ENCODE measurements at places on chromosomes 3 and 15. TPM values are rescaled to one million over a fixed set of nuclear protein-coding genes. Genes with fewer than 3 reads are reported as not detected.

The BLOC1S6 gene
- 45.2 TPM for total RNA-seq

The ARNT2 gene
- 8.1 TPM for total RNA-seq

The IL5RA gene
- not detected for total RNA-seq

The FETUB gene
- 3.7 TPM for total RNA-seq

The RYR3 gene
- total RNA-seq = 16.5 TPM

The STAB1 gene
- 124 TPM for total RNA-seq

The TMEM40 gene
- total RNA-seq = 31.7 TPM

The CLDN16 gene
- total RNA-seq = 0.49 TPM

The CIP2A gene
- 6.9 TPM for total RNA-seq

The A4GNT gene
- total RNA-seq = not detected

The SLC6A20 gene
- 2.9 TPM for total RNA-seq

The MYO5A gene
- 31.2 TPM for total RNA-seq

The REC114 gene
- total RNA-seq = not detected

The NR2E3 gene
- total RNA-seq = 0.98 TPM

The STRIT1 gene
- total RNA-seq = not detected

The SNTN gene
- total RNA-seq = not detected

The DAZL gene
- total RNA-seq = not detected

The NR2F2 gene
- 39.8 TPM for total RNA-seq

The NR1I2 gene
- total RNA-seq = not detected

The PSMD2 gene
- 108 TPM for total RNA-seq

The FBXW12 gene
- total RNA-seq = not detected

The SYNPR gene
- not detected for total RNA-seq

Data from vagina (tissue), 2 donors.